ENCODE measurements at places on chromosomes 6 and 20.

GRCh38 chr6:64217721-64218620 lies 582.4 kb downstream of the PHF3 start:
- no peak for DNase-seq

GRCh38 chr6:5164092-5164491 lies 79.0 kb downstream of the PPP1R3G start:
- DNase-seq: no peak

GRCh38 chr6:5855787-5856470 lies 150.8 kb downstream of the NRN1 start:
- no peak for DNase-seq

DNA sequence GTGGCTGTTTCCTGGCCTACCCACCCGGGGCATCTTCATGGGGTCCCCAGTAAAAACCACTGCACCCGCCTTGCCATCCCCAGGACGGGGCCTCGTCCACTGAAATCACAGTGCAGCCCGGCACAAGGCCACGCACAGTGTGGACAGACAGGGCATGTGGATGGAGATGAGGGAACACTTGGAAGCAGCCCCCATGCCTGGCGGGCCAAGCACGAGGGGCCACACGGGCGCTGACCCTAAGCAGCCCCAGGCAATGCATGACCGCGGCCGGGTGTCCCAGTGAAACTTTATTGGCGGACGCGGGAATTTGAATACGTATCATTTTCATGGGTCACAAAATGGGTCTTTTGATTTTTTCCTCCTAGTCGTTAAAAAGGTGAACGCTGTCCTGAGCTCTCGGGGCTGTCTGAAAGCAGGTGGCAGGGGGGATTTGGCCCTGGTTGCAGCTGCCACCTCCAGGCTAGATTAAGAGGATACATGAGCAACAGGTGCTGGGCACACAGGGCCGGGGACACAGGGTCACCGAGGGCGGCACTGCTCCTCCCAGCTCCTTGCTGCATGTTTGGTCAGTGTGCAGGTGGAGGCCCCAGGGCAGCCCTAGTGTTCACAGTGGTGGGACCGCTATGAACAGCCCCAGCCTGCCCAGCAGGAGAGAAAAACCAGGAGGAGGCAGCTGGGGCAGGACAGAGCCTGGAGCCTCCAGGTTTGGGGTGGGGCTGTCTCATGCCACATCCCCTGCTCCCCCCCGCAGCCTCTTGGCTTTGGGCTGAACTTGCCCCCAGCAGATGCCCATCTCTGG lies 74.9 kb upstream of the SLCO4A1 start:
- no peak for DNase-seq

DNA sequence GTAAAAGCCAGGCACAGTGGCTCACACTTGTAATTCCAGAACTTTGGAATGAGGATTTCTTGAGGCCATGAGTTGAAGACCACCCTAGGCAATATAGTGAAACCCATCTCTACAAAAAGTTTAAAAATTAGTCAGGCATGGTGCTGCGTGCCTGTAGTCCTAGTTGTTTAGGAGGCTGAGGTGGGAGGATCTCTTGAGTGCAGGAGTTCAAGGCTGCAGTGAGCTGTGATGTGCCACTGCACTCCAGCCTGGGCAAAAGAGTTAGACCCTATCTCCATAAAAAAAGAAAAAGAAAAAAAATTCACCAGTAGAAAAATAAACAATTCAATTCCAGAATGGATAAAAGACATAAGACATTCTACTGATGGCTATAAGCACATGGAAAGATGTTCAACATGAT lies 104.9 kb upstream of the LGSN start:
- no peak for DNase-seq

DNA sequence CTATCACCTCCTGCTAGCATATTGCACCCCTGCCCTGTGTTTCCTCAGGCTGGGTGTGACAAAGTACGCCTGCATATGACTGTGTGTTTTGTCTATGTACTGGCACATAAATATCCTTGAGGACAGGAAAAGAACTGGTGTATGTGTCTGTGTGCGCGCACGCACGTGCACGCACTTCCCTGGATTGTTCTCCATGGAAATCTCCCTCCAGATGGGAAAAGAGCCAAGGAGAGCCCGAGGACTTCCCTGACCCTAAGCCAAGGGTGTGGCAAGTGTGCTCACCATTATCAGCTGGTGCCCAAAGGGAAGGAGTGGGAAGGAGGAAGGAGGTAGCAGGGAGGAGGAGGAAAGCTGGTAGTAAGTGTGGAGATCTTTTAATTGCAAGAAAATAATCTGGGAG lies 117.6 kb downstream of the HIVEP2 start:
- peak; percentile 82 for DNase-seq

- no peak for DNase-seq
Observed at GRCh38 chr6:167049275-167049674, 50.1 kb downstream of the CEP43 start.

DNA sequence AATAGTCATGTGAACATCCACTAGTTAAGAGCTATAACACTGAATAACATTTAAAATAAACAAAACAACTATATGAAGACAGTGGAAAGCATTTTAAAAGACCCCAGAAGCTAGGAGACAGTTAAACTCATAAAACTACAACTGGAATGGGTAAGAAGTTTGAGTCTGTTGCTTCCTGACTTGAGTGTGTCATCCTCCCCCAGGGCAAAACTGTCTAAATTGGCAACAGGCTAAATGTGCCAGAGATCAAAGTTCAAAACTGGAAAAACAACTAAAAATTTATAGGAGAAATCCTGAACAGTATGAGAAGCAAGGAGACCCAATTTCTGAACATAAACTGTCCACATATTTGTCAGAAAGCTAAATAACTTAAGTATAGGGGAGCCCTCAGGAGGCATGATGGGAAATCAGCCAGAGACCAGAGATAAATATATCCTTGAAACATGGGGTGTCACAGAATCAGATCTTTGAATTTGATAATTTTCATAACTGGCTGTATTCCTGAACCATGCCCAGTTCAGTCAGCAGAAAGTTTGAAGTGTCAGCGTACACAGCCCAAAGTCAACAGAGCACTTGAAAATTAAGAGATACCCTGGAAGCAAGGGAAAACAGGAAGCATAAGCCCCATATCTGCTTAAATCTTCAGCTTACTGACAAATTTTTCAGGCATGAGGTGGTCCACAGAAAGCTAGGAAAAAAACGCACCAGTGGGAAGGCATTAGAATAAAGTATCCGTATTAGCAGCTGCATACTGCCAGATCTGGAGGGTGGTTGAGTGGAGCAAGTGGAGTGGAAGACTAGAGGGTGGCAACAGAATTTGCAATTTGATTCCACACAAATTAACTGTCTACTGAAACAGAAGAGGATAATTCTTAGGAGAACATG lies 516.1 kb upstream of the MAN1A1 start:
- no peak for DNase-seq

DNA sequence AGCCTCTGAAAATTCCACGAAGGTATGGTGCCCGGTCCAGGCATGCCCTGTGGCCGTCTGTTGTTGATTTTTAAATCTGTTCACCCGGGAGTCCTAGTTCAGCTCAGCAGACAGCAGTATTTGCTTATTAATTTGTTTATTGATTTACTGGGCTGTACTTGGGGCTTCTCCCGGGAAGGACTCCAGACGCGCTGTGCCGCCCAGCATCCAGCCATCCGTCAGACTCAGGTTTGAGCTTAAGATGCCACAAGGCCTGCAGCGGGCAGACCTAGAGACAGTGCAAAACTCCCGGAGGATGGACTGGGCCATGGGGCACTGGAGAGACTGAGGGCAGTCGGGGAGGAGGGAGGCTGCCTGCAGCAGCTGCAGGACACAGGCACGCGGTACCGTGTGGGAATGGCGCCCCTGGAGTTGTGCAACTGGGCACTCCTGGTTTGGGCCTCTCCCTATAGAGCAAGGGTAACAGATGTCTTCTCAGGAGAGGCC lies 17.3 kb upstream of the CCDC167 start:
- peak; percentile 34 for DNase-seq

DNA sequence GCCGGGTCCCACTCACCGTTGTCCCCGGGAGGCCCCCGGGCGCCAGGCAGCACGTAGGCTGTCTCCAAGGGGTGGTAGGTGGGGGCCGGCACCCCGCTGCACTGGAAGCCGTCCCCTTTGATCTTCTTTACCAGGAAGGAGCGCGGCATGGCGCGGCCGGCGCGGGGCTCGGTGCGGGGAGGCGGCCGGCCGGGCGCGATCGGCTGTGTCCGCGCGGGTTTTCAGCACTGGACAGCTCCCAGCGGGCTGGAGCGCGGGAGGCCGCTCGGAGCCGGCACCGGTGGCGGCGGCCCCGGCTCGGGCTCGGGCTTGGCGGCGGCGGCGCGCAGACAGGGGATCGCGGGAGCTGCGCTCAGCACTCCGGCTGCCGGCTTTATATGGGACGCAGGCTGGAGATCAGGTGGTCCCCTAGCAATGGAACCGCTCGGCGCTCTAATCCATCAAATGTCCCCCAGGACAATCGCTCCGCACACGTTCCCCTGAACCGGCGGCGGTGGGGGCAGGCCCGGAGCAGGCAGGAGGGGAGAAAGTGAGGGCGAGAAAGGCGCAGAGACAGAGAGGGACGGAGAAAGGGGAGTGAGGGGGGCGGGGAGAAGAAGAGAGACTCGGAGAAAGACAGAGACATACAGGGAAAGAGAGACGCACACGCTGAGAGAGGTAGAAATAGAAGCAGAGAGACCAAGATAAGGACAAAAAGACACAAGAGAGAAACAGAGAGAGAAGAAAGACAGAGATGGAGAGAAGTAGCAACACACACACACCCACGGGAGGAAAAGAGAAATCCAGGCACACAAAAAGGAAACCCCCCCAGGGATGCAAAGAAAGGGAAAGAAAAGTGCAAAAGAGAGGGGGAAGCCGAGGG lies at the start of gene SCRT2:
Gene SCRT2 (minus strand): TSS at position 350 of the 862 bp plus-strand sequence. CDS start 201 bp downstream, at position 149.
- DNase-seq: peak; percentile 64

- DNase-seq: peak; percentile 57
Observed at GRCh38 chr20:57620274-57620990, at the start of gene ZBP1. ZBP1 (minus strand) TSS chr20:57620426; CDS start chr20:57620295, 131 bp downstream.

DNA sequence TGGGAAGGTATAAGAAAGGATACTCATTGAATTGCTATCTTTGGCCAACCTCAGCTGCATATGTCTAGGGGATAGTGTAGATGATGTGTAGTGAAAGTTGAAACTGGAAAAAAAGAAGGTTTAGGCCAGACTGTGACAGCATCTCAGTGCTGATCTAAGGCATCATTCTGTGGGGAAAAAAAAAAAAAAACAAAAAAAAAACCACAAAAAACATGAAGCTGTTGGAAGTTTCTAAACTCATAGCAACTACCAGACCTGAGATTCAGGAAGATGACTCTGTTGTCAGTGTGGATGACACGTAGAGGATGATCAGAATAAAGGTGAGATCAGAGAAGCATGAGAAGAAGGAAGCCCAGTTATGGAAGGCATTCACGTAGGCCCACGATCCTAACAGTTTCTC lies 100.8 kb upstream of the CNKSR3 start:
- DNase-seq: no peak

- no peak for DNase-seq
Observed at GRCh38 chr6:154261688-154262397, 94.8 kb downstream of the IPCEF1 start.

DNA sequence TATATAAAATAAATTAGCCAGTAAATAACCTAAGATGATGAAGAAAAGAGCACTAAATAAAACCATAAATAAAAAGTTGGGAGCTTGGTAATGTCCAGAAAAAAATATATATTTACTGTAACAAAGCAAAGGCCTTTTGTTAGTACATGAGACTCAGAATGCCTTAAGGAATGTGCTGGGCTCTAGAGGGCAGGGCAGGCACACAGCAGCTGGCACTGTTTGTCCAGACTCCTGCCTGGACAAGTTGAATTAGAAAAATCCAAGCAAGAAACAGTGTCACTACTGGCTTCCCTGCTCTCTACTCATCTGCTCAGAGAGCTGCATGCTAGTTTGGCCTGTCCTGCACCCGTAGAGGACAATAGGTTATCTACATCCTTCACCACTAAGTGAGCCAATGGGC lies 8.8 kb downstream of the DEFB129 start:
- no peak for DNase-seq

- DNase-seq: no peak
Observed at GRCh38 chr6:168284187-168284586, 35.4 kb downstream of the DACT2 start.

DNA sequence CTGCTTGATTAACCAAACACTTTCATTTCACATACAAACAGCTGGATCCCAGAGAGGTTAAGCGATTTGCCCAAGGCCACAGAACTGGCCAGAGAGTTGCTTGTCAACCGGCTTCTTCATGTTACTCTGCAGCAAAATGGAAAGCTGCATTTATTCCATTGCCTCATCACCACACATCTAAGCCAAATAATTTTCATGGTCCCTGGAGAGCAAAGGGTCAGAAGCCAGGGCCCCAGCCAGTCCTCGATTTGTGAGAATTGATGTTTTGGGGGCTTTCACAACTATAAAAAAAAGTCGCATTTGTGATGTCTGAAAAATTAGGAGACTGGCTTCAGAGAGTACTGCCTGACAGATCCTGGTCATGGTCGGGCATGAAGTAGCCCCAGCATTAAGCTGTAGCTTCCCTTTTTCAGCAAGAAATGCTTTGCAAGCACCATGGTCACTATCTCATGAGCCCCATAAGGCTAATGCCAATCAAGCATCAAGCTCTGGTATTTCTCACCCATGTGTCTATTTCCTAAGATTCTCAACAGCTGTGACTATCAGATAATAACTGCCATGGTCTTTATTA lies 95.8 kb downstream of the BANF2 start:
- no peak for DNase-seq

GRCh38 chr6:117955684-117956256 lies 48.7 kb downstream of the SLC35F1 start:
- DNase-seq: no peak

- DNase-seq: no peak
Observed at GRCh38 chr6:163572612-163573011, 158.1 kb downstream of the QKI start.

GRCh38 chr6:291697-292505 lies at the start of gene DUSP22:
DUSP22 (plus strand) TSS chr6:292487; CDS start chr6:292540, 53 bp downstream.
- peak; percentile 92 for DNase-seq

GRCh38 chr6:107956586-107957307 lies 1.3 kb downstream of the SEC63 start:
- DNase-seq: peak; percentile 35

GRCh38 chr6:30172681-30173080 lies 9.3 kb downstream of the TRIM15 start:
- peak; percentile 52 for DNase-seq

- no peak for DNase-seq
Observed at GRCh38 chr6:89612121-89612520, 26.4 kb downstream of the LYRM2 start.

- no peak for DNase-seq
Observed at GRCh38 chr20:17811628-17811965, 111.8 kb downstream of the BANF2 start.

GRCh38 chr6:135204951-135205350 lies 23.8 kb downstream of the MYB start:
- no peak for DNase-seq

- no peak for DNase-seq
Observed at GRCh38 chr6:89675949-89676748, 37.6 kb upstream of the LYRM2 start.

- no peak for DNase-seq
Observed at GRCh38 chr20:32455171-32455900, 97.2 kb downstream of the ASXL1 start.

- no peak for DNase-seq
Observed at GRCh38 chr6:158662607-158662953, 12.7 kb downstream of the SYTL3 start.

- no peak for DNase-seq
Observed at GRCh38 chr6:101403216-101403945, 9.9 kb downstream of the GRIK2 start.

GRCh38 chr20:48691523-48691922 lies 136.3 kb downstream of the PREX1 start:
- no peak for DNase-seq

Measured in small intestine (tissue), 16 donors.